ENCODE measurements at places on chromosomes 3 and 15.

- no peak for DNase-seq
Observed at GRCh38 chr3:12278566-12278965, 10.3 kb upstream of the PPARG start.

DNA sequence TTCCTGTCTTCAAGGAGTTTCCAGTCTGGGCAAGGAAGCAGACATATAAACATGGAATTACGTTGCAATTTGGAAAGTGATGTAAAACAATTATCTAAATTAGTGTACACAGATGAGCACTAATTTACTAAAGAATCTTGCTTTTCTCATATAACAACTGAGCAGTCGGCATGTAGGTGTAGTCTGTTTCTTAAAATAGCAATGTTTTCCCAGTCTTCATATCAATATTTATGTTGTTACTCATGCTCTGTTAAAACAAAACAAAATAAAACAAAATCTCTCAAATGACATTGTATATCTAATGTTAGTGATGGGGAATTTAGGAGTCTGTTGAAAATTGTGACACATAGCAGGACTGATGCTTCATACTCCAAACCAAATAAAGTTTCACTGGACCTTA, 75.6 kb downstream of the SAMMSON start:
- DNase-seq, result no peak

- DNase-seq, result no peak
Observed at GRCh38 chr3:172627057-172627809, 83.6 kb downstream of the NCEH1 start.

DNA sequence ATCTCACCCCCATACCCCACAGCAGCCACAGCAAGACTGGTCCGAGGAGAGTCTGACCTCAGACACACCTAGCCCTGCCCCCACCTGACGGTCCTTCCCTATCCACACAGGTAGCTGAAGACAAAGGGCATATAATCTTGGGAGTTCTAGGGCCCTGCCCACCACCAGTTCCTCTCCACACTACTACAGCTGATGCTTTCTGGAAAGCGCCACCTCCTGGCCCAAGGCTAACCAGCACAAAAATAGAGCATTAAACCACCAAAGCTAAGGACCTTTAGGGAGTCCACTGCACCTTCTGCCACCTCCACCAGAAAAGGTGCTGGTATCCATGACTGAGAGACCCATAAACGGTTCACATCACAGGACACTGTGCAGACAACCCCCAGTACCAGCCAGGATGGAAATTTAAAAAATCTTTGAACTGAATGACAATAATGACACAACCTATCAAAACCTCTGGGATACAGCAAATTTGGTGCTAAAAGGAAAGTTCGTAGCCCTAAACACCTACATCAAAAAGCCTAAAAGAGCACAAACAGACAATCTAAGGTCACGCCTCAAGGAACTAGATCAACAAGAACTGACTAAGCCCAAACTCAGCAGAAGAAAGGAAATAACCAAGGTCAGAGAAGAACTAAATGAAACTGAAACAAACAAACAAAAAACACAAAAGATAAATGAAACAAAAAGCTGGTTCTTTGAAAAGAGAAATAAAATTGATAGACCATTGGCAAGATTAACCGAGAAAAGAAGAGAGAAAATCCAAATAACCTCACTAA, 122.1 kb upstream of the TPRG1 start:
- no peak for DNase-seq

DNA sequence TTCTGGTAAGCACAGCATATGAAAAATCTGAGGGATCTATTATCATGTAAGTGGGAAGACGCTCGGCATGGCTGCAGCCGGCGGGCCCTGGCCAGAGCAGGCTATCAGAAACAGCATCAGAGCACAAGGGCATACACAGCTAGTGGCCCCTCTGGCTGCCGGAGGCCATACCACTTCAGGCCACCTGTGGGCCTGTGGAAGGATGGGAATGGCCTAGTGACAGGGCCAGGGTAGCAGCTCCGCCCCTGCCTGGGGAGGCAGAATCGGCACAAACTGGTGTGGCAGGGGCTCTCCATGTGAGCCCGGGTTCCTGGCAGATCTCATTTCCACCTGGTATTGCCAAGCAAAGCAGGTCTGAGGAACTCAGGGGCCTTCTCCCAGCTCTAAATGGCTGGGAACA, 46.4 kb downstream of the SH3BP5 start:
- no peak for DNase-seq

DNA sequence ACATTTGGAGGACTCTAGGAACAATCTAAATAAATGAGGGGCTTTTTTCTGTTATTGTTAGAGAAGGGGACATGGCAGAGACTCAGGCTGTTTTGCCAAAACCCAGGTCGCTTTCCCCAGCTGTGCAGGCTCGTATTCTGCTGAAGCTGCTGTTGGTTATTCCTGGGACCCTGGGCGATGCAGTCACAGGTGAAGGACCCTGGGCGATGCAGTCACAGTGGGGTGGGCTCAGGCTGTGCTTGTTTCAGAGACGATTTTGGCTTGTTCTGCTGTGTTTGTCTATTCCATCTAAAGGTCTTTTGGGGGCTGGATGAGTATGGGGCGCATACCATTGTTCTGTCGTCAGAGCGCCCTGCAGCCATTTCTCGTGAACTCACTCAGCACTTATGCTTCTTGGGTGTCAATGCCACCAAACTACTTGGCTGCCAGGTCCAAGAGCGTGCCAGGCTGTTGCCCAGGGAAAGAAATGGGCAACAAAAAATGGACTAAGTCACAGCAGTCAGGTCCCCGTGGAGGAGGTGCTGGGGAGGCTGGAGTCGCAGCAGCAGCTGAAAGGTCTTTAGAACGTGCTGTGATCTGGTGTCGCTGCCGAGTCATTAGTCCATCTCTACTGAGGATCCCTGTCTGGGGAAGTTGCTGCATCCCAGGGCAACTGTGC, 151.4 kb downstream of the CHDH start:
- DNase-seq, result no peak

DNA sequence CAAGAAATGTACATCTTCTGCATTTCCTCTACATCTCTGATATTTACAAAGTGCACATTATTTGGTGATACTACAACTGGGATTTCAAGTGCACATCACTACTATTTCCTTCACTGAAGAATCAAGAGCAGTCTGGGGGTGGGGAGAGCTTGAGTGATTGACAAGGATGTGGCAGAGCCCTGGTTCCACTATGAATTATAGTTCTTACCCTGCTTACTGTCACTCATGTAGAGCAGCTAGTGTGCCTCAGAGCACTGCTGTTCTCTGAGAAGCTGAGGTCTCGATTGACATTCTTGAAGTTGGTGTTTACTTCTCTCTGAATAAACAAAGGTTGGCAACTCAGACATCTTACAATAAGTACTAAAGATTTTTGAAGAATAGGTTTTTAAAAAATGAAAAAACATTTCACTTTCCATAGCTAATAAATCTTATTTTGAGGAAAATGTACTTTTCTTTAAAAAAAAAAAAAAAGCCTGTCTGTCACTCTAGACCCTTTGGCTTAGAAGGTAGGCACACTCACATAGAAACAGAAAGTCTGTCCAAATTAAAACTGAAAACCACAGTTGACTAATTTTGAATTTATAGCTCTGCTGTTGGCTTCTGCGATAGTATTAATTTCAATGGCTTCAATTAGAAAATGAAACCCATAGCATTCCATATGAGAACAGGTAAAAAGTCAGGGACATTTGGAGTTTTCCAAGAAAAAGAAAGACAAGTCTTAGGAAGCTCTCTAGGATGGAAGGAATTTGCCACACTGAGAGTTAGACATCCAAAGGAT, 5.6 kb downstream of the GREM1 start:
- no peak for DNase-seq

GRCh38 chr15:68616397-68616796, 37.6 kb downstream of the CORO2B start:
- DNase-seq, result no peak

GRCh38 chr3:21592828-21593227, 158.2 kb downstream of the ZNF385D start:
- DNase-seq, result no peak

DNA sequence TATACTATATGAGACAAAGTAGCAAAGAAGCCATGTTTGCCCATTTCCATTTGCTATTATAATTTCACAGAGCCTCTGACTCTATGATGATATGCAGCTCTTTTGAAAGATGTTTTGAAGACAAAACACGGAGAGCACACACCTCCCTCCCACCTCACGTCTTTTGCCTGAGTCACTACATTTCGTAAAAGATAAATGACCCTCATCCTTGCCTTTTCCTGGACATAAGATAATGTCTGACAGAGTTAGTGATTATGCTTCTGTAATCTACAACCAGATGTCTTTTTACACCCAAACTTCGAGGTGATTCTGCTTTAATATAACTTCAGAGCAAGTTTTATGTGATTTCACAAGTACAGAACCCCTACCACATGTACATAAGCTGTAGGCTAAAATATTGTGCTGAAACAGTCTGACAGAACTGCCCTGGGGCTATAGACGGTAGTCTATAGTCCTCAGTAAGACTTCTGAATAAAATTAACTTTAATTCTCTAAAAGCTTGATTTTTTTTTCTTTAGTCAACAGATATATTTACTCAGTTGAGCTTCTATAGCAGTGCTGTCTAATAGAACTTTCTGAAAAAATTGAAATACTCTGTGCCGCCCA, 99.9 kb downstream of the CD200R1L start:
- DNase-seq, result no peak

DNA sequence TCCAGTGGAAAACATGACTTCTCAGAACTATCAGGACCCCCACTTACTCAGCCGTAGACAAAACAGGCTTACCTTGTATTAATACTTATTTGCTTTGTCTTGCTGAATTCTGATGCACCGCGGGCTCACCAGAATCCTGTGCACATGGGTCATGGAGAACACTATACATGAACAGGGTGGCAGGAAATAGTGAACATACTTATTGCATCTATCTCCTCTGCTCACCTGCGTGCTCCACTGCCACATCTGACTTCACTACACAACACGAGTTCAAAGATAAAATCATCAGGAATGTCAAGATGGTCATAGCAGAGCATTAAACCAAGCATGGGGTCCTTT, 10.7 kb upstream of the MAPK6 start:
- no peak for DNase-seq

DNA sequence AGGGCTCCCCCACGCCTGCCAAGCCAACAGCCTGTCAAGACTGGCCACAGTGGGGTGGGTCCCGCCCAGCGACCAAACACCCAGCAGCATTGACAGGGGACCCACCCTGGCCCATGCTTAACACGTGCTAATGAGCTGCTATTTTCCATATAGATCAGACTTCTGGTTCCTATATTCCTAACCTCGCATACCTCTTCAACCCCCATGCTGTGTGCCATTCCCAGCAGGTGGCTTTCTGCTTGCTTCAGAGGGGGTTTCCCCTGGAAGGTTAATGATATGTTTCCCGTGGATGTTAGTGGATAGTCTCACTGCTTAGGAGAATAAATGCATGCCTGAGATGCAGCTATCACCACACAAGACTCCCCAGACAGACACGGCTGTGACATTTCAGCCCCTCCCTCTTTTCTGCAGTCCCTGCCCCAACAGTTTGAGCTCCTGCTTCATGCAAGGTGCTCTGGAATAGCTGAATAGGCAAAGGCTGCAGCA, 37.9 kb upstream of the MGLL start:
- DNase-seq, result no peak

GRCh38 chr15:31366169-31366734, 39.6 kb downstream of the KLF13 start:
- no peak for DNase-seq

DNA sequence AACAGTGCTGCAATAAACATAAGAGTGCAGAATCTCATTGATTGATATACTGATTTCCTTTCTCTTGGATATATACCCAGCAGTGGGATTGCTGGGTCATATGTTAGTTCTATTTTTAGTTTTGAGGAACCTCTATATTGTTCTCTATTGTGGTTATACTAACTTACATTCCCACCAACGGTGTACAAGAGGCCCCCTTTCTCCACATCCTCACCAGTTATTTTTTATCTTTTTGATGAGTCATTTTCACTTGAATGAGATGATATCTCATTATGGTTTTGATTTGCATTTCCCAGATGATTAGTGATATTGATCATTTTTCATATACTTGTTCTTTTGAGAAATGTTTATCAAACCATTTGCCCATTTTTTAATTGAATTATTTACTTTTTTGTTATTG, 12.4 kb upstream of the IREB2 start:
- DNase-seq, result no peak

- DNase-seq, result no peak
Observed at GRCh38 chr3:32194653-32195052, 43.8 kb upstream of the CMTM8 start.

DNA sequence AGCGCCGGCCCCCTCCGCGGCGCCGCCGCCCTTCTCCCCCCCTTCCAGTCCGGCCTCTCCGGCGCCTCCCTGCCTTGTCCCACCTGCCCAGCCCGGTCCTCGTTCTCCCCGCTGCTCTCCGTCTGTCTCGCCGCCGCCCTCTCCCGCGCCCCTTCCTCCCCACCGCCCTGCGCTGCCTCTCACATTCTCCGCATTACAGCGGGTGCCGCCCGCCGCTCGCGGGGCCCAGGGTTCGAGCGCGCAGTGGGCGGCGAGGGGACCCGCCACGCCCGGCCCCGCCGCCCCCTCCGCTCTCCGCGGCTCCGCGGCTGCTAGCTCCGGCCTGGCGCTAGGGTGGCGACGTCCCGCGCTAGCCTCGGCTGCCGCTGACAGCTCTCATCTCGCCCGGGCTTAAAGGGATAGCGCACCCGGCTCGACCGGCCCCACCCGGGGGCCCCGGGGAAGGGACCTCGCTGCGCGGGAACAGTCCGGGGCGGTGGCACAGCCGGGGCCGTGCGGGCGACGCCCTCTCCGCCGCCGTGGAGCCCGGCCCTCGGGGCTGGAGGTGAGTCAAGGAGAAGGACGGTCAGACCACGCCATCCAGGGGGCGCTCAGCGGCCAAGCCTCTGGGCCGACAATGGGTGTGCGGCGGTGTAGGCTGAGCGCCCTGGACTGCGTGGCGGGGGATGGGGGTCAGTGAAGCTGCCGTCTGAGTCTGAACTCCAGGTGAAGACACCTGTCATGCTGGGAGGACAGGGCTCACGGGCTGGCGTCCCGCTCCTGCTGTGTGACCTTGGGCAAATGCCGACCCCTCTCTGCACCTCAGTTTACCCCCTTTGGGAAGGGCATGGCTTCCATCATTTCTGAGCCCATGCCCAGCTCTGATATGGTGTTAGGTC, 187.4 kb upstream of the LINGO1 start:
- DNase-seq, result no peak

DNA sequence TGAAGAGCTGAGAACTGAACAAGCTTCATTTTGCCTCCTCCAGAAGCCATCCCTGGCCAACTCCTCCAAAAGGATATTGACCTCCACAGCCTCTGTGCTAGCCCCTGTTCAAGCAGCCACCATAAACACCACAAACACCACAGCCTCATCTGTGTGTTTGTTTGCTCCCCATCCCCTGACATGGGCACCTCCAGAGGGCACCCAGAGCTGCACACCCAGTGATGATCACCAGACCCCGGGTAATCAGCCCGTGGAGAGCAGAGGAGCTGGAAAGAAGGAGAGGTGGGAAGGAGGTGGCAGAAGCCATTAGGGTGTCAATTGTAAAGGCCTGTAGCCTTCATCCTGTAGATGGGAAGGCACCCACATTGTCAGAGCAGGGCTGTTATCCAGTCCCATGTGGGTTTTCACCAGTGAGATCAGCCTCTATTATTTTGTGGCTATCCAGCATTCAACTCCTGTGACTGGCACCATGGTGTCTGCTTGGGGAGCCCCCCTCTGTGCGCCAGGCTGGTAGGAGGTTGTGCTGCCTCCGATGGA, 6.8 kb upstream of the WNT7A start:
- DNase-seq, result no peak

GRCh38 chr15:67385971-67386370, 131.4 kb downstream of the IQCH start:
- no peak for DNase-seq

Measured in posterior cingulate gyrus (tissue), 11 donors.